Neural crest cell (in vitro differentiated cells): ENCODE measurements at places on chromosomes 2 and 18. TPM values are rescaled to one million over a fixed set of nuclear protein-coding genes. Genes with fewer than 3 reads are reported as not detected.

DNA sequence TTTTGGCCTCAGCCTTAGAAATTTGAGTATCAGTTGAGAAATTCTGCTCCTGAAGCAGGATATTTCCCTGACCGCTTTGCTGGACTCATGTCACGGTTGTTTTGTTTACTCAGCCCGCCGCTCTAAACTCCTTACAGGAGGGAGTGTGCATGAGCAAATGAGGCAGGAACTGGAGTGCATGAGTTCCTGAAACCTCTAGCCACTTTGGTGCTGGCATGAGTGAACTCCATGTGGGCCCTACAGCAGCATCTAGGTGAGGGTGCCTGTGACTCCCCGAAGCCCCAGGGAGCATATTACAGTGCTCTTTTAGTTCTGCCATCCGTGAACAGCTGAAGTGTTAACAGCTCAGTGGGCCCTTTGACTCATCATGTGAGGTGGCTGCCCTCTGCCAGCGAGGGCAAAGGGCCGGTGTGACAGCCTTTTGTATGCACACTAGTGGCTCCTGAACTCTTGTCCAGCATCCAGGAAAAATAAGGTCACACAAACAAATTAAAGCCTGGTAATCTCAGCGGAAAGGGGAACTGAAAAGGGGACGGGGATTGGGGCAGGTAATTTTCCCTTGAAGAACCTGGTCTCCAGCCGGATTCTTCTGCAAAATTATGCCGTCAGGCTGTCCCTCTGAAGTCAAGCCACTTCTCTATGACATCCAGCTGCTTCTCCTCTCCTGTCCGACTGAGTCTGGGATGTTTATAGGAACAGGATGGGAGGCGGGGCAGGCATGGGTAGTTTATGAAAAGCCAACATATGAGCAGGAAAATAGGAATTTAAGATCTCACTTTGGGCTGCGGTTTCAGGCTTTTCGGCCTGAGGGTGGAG lies 1668.7 kb downstream of the SUCLG1 start:
- H3K27me3 ChIP-seq, result no peaks in the 10 kb centered on the region
- no peak overlapping the region for H3K4me3 ChIP-seq
- no peak overlapping the region for H3K27ac ChIP-seq
- DNase-seq, result no peak
- H3K36me3 ChIP-seq, result no peaks in the 10 kb centered on the region

KIF1A gene
- total RNA-seq, result 90.9 and 91.3 TPM in 2 replicates

- H3K27me3 ChIP-seq, result no peaks in the 10 kb centered on the region
- H3K4me3 ChIP-seq, result no peak overlapping the region
- DNase-seq, result no peak
- no peaks in the 10 kb centered on the region for H3K4me1 ChIP-seq
- H3K27ac ChIP-seq, result no peak overlapping the region
- H3K36me3 ChIP-seq, result no peaks in the 10 kb centered on the region
Observed at GRCh38 chr2:67208887-67209500, 188.1 kb upstream of the ETAA1 start.

DNA sequence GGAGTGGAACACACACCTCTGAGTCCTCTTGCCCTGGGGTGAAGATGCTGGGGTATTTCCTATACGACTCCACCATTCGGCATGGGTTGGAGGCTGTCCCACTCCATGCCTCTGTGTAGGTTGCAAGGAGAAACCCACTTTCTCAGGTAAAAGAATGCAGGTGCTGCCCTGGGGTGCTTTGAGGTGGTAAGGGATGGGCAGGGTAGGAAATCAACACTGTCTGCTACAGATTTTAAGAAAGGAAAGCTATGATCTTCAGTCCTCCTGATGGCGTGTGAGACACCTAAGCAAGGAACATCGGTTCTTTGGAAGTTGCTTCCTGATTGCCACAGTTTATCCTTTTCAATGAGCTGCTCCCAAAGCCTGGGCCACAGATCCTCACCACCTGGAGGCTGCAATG lies 209.2 kb downstream of the NCK2 start:
- no peaks in the 10 kb centered on the region for H3K36me3 ChIP-seq
- no peak for DNase-seq
- peak overlapping the region; percentile 87 for H3K27ac ChIP-seq
- no peak overlapping the region for H3K4me3 ChIP-seq
- peaks cover 44% of the 10 kb centered on the region for H3K4me1 ChIP-seq
- H3K27me3 ChIP-seq, result no peaks in the 10 kb centered on the region

- no peak overlapping the region for H3K4me3 ChIP-seq
- H3K27ac ChIP-seq, result peak overlapping the region; percentile 29
- peaks cover 2% of the 10 kb centered on the region for H3K36me3 ChIP-seq
- H3K4me1 ChIP-seq, result peaks cover 38% of the 10 kb centered on the region
- H3K27me3 ChIP-seq, result no peaks in the 10 kb centered on the region
Observed at GRCh38 chr2:163990541-163990940, 254.7 kb upstream of the FIGN start.

SETBP1 gene
- total RNA-seq, result 38.9 and 39.3 TPM in 2 replicates

DNA sequence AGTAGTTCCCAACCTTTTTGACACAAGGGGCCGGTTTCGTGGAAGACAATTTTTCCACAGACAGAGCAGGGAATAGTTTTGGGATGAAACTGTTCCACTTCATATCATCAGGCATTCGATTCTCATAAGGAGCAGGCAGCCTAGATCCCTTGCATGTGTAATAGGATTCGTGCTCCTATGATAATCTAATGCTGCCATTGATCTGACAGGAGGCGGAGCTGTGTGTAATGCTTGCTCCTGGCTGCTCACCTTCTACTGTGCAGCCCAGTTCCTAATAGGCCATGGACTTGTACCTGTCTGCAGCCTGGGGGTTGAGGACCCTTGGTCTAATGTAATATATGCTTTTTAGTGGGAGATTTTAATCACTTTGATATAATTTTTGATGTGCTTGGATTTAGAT lies 188.7 kb upstream of the KLHL14 start:
- H3K36me3 ChIP-seq, result no peaks in the 10 kb centered on the region
- H3K4me1 ChIP-seq, result no peaks in the 10 kb centered on the region
- no peaks in the 10 kb centered on the region for H3K27me3 ChIP-seq
- no peak overlapping the region for H3K4me3 ChIP-seq

GRCh38 chr2:186405842-186406241 lies 80.2 kb upstream of the ZC3H15 start:
- H3K27me3 ChIP-seq, result no peaks in the 10 kb centered on the region
- peaks cover 15% of the 10 kb centered on the region for H3K36me3 ChIP-seq
- no peak overlapping the region for H3K4me3 ChIP-seq
- no peak for DNase-seq
- H3K27ac ChIP-seq, result no peak overlapping the region

GRCh38 chr2:233486778-233487552 lies 79.6 kb downstream of the USP40 start:
- H3K27me3 ChIP-seq, result no peaks in the 10 kb centered on the region
- H3K36me3 ChIP-seq, result peaks cover 22% of the 10 kb centered on the region
- peaks cover 8% of the 10 kb centered on the region for H3K4me1 ChIP-seq
- DNase-seq, result no peak

USP14 gene
- 74.9 and 75.0 TPM in 2 replicates for total RNA-seq

GPAT2 gene
- total RNA-seq, result not detected in 2 replicates

DNA sequence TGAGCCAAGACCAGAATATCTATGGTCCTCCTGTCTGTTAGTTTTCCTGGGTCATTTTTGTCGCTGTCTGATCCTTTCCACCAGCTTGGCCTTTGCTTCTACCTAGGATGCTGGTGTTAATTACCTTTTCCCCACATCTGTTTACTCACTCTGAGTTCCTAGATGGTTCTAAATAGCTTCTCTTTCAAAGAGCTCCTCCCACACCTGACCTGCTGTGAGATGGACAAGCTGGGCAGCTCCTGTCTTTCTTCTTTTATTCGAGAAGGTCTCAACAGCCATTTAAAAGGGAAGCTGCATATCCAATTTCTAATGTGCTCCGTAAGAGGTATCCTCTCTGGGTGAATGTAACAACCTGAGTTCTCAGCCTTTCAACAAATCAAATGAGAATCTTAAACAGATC lies 156.2 kb downstream of the HRH4 start:
- no peaks in the 10 kb centered on the region for H3K4me1 ChIP-seq
- H3K4me3 ChIP-seq, result no peak overlapping the region
- H3K36me3 ChIP-seq, result peaks cover 2% of the 10 kb centered on the region
- no peak for DNase-seq
